HFFc6 (cell line): ENCODE measurements at places on chromosomes 16 and 17. TPM values are rescaled to one million over a fixed set of nuclear protein-coding genes. Genes with fewer than 3 reads are reported as not detected.

- H3K4me3 ChIP-seq, result peak overlapping the region; percentile 92
- peak; percentile 48 for DNase-seq
- H3K4me1 ChIP-seq, result peaks cover 49% of the 10 kb centered on the region
- no peaks in the 10 kb centered on the region; the same call in none of the 2 replicates for H3K27me3 ChIP-seq
- H3K27ac ChIP-seq, result peak overlapping the region; percentile 94
These were observed 521 bp upstream of the G6PC3 start for GRCh38 chr17:44069974-44070454.

GRCh38 chr16:86215233-86215978 lies 294.9 kb upstream of the FOXF1 start:
- peaks cover 12% of the 10 kb centered on the region for H3K27me3 ChIP-seq
- peaks cover 15% of the 10 kb centered on the region for H3K4me1 ChIP-seq
- no peak overlapping the region for H3K4me3 ChIP-seq
- no peak overlapping the region for H3K27ac ChIP-seq
- DNase-seq, result no peak
- H3K36me3 ChIP-seq, result no peaks in the 10 kb centered on the region

- no peaks in the 10 kb centered on the region for H3K36me3 ChIP-seq
- DNase-seq, result no peak
- H3K4me3 ChIP-seq, result no peak overlapping the region
- H3K4me1 ChIP-seq, result peaks cover 7% of the 10 kb centered on the region
- peaks cover 4% of the 10 kb centered on the region for H3K27me3 ChIP-seq
These were observed 5.5 kb downstream of the ZNF688 start for GRCh38 chr16:30565984-30566383.

GRCh38 chr17:50311112-50311460 lies 34.8 kb upstream of the XYLT2 start:
- H3K36me3 ChIP-seq, result no peaks in the 10 kb centered on the region; the same call in 1 of the 2 replicates
- no peak for DNase-seq
- H3K4me3 ChIP-seq, result no peak overlapping the region
- H3K4me1 ChIP-seq, result peaks cover 38% of the 10 kb centered on the region

DNA sequence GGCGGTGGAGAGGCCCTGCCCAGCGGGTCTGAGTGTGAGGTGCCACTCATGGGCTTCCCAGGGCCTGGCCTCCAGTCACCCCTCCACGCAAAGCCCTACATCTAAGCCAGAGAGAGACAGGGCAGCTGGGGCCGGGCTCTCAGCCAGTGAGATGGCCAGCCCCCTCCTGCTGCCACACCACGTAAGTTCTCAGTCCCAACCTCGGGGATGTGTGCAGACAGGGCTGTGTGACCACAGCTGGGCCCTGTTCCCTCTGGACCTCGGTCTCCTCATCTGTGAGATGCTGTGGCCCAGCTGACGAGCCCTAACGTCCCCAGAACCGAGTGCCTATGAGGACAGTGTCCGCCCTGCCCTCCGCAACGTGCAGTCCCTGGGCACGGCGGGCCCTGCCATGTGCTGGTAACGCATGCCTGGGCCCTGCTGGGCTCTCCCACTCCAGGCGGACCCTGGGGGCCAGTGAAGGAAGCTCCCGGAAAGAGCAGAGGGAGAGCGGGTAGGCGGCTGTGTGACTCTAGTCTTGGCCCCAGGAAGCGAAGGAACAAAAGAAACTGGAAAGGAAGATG lies 11.2 kb downstream of the VASN start:
- H3K27me3 ChIP-seq, result peaks cover 39% of the 10 kb centered on the region
- peaks cover 60% of the 10 kb centered on the region for H3K4me1 ChIP-seq
- H3K4me3 ChIP-seq, result peak overlapping the region; percentile 21; the same call in 1 of the 2 replicates
- H3K27ac ChIP-seq, result peak overlapping the region; percentile 68; the same call in 1 of the 2 replicates
- H3K36me3 ChIP-seq, result no peaks in the 10 kb centered on the region; the same call in 1 of the 2 replicates

DNA sequence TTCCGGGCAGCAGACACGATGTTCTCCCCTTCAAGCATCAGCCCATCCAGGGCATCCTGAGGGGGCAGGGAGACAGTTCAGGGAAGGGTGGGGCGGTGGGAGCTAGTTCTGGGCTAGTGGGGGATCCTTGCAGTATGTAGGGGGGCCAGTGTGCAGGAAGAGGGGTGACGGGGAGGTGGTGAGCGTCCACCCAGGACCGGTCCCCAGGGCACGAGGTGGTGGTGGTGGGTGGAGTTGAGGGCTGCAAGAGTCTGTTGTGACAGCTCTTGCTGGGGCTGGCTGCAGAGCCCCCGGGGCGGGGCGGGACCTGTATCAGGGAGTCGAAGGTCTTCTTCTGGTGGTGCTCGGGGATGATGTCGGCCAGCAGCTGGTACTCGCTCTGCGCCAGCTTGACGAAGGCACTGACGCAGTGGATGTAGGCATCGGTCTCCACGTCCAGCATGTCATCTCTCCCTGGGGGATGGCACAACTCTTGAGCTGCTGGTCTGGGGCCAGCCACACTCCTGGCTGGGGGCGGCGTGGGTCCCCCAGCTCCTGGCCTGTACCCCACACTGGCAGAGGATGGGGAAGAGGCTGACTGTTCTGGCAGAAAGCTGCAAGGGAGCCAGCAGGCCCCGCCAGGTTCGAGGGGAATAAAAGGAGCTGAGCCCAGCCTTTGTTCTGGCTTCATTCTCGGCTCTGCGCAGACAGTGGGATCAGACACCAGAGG lies 10.0 kb downstream of the ZACN start:
- no peak for DNase-seq
- H3K4me3 ChIP-seq, result no peak overlapping the region
- no peaks in the 10 kb centered on the region for H3K4me1 ChIP-seq
- no peak overlapping the region for H3K27ac ChIP-seq
- H3K27me3 ChIP-seq, result peaks cover 3% of the 10 kb centered on the region
- peaks cover 6% of the 10 kb centered on the region for H3K36me3 ChIP-seq

- H3K27ac ChIP-seq, result peak overlapping the region; percentile 28
- no peak for DNase-seq
- H3K36me3 ChIP-seq, result peaks cover 35% of the 10 kb centered on the region
- H3K27me3 ChIP-seq, result peaks cover 3% of the 10 kb centered on the region
- no peak overlapping the region for H3K4me3 ChIP-seq
- H3K4me1 ChIP-seq, result peaks cover 39% of the 10 kb centered on the region
These were observed 42.7 kb downstream of the XPO6 start for GRCh38 chr16:28168991-28169554.

GRCh38 chr17:81192386-81193050 lies 26.5 kb upstream of the AATK start:
- no peak overlapping the region for H3K27ac ChIP-seq
- no peaks in the 10 kb centered on the region for H3K4me1 ChIP-seq
- H3K36me3 ChIP-seq, result no peaks in the 10 kb centered on the region

DNA sequence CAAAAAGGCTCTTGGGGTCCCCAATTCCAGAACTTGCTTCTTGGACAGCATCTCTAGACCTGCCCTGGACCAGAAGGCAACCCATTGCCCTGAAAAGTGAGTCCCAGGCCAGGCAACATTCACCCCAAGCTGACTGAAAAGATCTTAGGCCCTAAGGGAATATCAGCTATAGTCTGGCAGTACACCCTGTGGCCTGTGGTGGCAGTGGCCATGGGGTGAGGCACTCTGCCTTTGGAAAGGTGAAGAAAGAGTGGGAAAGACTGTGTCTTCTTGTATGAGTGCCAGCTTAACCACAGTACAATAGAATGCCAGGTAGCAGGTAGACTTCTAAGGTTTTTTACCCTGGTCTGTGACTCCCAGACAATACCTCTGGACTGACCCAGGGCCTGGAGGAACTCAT lies 564.5 kb downstream of the CDH8 start:
- H3K4me1 ChIP-seq, result no peaks in the 10 kb centered on the region
- H3K27ac ChIP-seq, result no peak overlapping the region
- H3K27me3 ChIP-seq, result no peaks in the 10 kb centered on the region
- no peak for DNase-seq
- H3K4me3 ChIP-seq, result no peak overlapping the region

GRCh38 chr16:72865835-72866234 lies 182.1 kb downstream of the ZFHX3 start:
- H3K4me1 ChIP-seq, result peaks cover 10% of the 10 kb centered on the region
- H3K36me3 ChIP-seq, result peaks cover 47% of the 10 kb centered on the region
- no peak overlapping the region for H3K4me3 ChIP-seq
- no peaks in the 10 kb centered on the region for H3K27me3 ChIP-seq
- DNase-seq, result no peak
- no peak overlapping the region for H3K27ac ChIP-seq

GRCh38 chr16:57563487-57563750 lies 21.0 kb downstream of the ADGRG5 start:
- H3K4me1 ChIP-seq, result peaks cover 16% of the 10 kb centered on the region
- DNase-seq, result no peak
- peaks cover 46% of the 10 kb centered on the region for H3K27me3 ChIP-seq
- no peak overlapping the region for H3K27ac ChIP-seq

DNA sequence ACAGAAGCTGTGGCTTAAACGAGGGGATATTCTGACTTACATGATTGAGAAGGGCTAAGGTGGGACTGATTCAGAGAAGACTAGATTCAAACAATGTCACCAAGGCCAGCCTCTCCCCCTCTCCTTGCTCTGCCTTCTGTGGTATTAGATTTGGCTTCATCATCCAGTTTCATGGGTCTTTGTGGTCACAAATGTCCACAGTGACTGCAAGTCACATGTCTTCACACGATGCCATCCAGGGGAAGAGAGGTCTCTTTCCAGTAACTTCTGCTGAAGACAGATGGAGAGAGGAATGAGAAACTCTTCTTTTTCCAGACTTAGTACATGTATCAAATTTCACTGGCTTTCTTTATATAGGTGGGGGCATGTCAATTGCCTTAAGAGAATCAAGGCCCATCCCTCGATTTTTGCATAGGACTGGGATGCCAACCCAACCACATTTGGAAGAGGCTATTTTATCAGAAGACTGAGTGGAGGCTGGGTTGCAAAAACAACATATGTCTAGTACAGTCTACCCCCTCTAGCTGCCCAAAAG lies 57.3 kb upstream of the HNF1B start:
- peaks cover 20% of the 10 kb centered on the region for H3K27me3 ChIP-seq
- H3K36me3 ChIP-seq, result no peaks in the 10 kb centered on the region
- H3K27ac ChIP-seq, result no peak overlapping the region
- DNase-seq, result no peak
- H3K4me1 ChIP-seq, result no peaks in the 10 kb centered on the region

DNA sequence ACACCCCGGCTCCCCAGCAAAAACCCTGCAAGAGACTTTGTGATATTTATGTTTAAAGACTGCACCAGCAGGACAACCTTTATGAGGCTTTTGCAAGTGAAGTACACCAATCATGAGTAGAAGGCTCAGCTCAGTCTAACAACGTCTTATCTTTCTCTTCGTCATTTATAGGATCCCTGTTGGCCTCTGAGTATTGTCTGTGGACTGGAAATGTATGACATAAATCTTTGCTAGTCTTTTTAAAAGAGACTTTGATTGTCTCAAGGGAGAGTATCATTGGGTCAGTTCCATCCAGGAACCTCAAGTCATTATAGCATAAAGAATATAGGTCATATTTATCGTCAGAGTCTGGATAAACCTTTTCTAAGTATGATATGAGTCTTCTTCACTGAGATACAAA lies 505.0 kb upstream of the SOX9 start:
- no peak overlapping the region for H3K4me3 ChIP-seq
- DNase-seq, result no peak
- H3K27ac ChIP-seq, result no peak overlapping the region
- peaks cover 21% of the 10 kb centered on the region for H3K36me3 ChIP-seq

DNA sequence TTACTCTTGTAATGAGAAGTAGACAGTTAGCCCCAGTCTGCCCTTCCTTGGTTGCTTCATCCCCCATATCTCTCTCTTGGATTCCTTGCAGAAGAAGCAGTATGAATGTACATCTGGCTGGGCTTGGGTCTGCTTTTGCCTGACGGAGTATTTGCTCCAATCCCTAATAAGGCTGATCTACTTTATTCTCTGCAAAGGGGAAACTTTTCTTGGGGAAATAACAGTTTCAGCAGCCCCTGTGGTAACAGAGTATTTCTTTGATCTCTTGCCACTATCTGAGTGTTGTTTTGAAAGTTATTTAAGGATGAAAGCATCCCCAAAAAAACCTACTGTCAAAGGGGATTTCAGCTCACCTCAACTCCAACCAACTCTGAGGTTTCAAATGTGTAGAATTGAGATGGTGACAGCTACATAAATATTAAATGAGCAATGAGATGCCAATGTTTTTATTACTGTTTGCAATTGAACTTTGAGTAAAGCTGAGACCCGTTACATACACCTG lies 168.9 kb upstream of the NOG start:
- no peaks in the 10 kb centered on the region for H3K36me3 ChIP-seq
- H3K27ac ChIP-seq, result no peak overlapping the region
- H3K27me3 ChIP-seq, result peaks cover 3% of the 10 kb centered on the region
- H3K4me3 ChIP-seq, result no peak overlapping the region

GRCh38 chr17:75003070-75003956 lies 9.2 kb upstream of the MRPL58 start:
- no peak overlapping the region for H3K27ac ChIP-seq
- H3K4me1 ChIP-seq, result no peaks in the 10 kb centered on the region
- H3K36me3 ChIP-seq, result no peaks in the 10 kb centered on the region
- DNase-seq, result no peak

- no peaks in the 10 kb centered on the region; the same call in 1 of the 2 replicates for H3K27me3 ChIP-seq
- peak overlapping the region; percentile 53 for H3K4me3 ChIP-seq
- no peak for DNase-seq
These were observed 11.0 kb downstream of the CAVIN1 start for GRCh38 chr17:42411905-42412679.

GRCh38 chr16:50683689-50684374 lies 2.7 kb upstream of the SNX20 start:
- H3K27ac ChIP-seq, result no peak overlapping the region
- H3K4me3 ChIP-seq, result no peak overlapping the region
- DNase-seq, result no peak
- H3K4me1 ChIP-seq, result no peaks in the 10 kb centered on the region

DNA sequence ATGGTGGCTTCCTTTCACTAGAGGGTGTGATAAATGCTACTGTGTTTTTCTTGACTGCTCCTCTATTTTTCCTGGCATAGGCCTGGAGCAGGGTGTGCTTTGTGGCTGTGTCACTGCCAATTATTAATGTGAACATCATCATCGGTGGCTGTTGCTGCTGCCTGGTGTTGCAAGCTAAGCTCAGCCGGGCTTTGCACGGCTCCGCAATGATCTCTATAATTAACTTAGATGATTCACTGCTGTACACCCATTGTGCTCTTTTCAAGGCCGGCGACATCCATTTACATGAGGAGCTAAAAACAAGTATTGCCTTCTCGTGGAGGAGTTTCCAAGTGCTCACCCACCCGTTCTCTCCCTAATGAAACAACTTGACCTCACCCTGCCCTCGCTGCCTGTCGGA lies 160.1 kb upstream of the IRX3 start:
- DNase-seq, result peak; percentile 92
- H3K4me1 ChIP-seq, result peaks cover 33% of the 10 kb centered on the region
- H3K4me3 ChIP-seq, result peak overlapping the region; percentile 53
- no peaks in the 10 kb centered on the region for H3K36me3 ChIP-seq
- H3K27me3 ChIP-seq, result peaks cover 12% of the 10 kb centered on the region

KCTD11 gene
- 12.1 to 14.8 TPM (median 13.0 TPM) in 3 replicates for total RNA-seq

TMEM132E gene
- total RNA-seq, result not detected in 3 replicates

B4GALNT2 gene
- 0.03 TPM in 1 of 3 replicates, not detected in the others for total RNA-seq

HOXB2 gene
- total RNA-seq, result not detected in 2 replicates

ADORA2B gene
- 1.0 to 1.4 TPM (median 1.0 TPM) in 3 replicates for total RNA-seq

TNRC6C gene
- 4.9 and 7.3 TPM in 2 replicates for total RNA-seq

TBKBP1 gene
- 6.9 to 7.4 TPM (median 7.2 TPM) in 3 replicates for total RNA-seq

USB1 gene
- 77.2 to 81.1 TPM (median 80.4 TPM) in 3 replicates for total RNA-seq

PRSS21 gene
- total RNA-seq, result not detected in 3 replicates

KRTAP1-1 gene
- 0.77 to 1.1 TPM (median 1.1 TPM) in 3 replicates for total RNA-seq

ABCA10 gene
- 0.13 TPM in 1 of 2 replicates, not detected in the other for total RNA-seq

OSGIN1 gene
- 3.9 to 8.1 TPM (median 4.9 TPM) in 3 replicates for total RNA-seq

KRT222 gene
- not detected in 3 replicates for total RNA-seq

DLX3 gene
- not detected in 3 replicates for total RNA-seq

UBALD2 gene
- 26.8 to 35.7 TPM (median 29.5 TPM) in 3 replicates for total RNA-seq
